ENCODE measurements at places on chromosomes 2 and 18. TPM values are rescaled to one million over a fixed set of nuclear protein-coding genes. Genes with fewer than 3 reads are reported as not detected.

Gene GREB1L
- 2.2 TPM for total RNA-seq

Gene MC4R
- not detected for total RNA-seq

Gene PPP4R3B
- 33.6 TPM for total RNA-seq

Gene KIF5C
- 0.42 TPM for total RNA-seq

Gene BCL11A
- total RNA-seq = 0.04 TPM

Gene ING5
- total RNA-seq = 23.5 TPM

Gene DSG1
- total RNA-seq = not detected

Gene PARD3B
- total RNA-seq = 0.80 TPM

Gene EFEMP1
- total RNA-seq = 47.0 TPM

Gene AKAIN1
- total RNA-seq = not detected

Gene ARHGAP15
- not detected for total RNA-seq

Gene GMCL1
- total RNA-seq = 12.8 TPM

Gene PJVK
- total RNA-seq = 0.98 TPM

Gene CXXC1
- total RNA-seq = 42.8 TPM

Gene LIMS3
- not detected for total RNA-seq

Gene SLC4A3
- total RNA-seq = 2.9 TPM

Gene MIB1
- 6.9 TPM for total RNA-seq

Gene CHRNA1
- not detected for total RNA-seq

Gene TEX51
- not detected for total RNA-seq

Gene MTCL1
- total RNA-seq = 65.5 TPM

Gene RAMP1
- not detected for total RNA-seq

Gene ASB18
- total RNA-seq = not detected

Gene MRO
- total RNA-seq = 0.36 TPM

Gene SLC9A2
- 2.7 TPM for total RNA-seq

Gene REG1A
- total RNA-seq = not detected

Gene SLC16A14
- total RNA-seq = 1.4 TPM

Gene CROCC2
- total RNA-seq = not detected

Gene MLPH
- total RNA-seq = 256 TPM

Gene KYNU
- total RNA-seq = 304 TPM

Gene CRYGD
- total RNA-seq = not detected

Gene SULT1C3
- not detected for total RNA-seq

Gene LYG1
- 1.6 TPM for total RNA-seq

Gene MEIS1
- total RNA-seq = 1.5 TPM

Gene CFC1
- not detected for total RNA-seq

Gene LONRF2
- 3.3 TPM for total RNA-seq

Gene DIPK1C
- not detected for total RNA-seq

Gene DNMT3A
- 9.7 TPM for total RNA-seq

Gene TWIST2
- total RNA-seq = 19.4 TPM

Gene LINC00305
- total RNA-seq = not detected

All from A549 treated with DMSO at 1 μM for 4 hours (cell line).